ENCODE measurements at places on chromosomes 12 and 14. TPM values are rescaled to one million over a fixed set of nuclear protein-coding genes. Genes with fewer than 3 reads are reported as not detected.

The SYT10 gene
- not detected for total RNA-seq

The MANSC4 gene
- total RNA-seq, result not detected

The SERPINA9 gene
- total RNA-seq, result not detected

The CRIP1 gene
- total RNA-seq, result 0.16 TPM

The PRH1 gene
- 9.7 TPM for total RNA-seq
